ENCODE measurements at places on chromosomes 12 and 14.

GRCh38 chr12:101490286-101490920, 15.3 kb downstream of the SPIC start:
- no peak for DNase-seq
- peaks cover 7% of the 10 kb centered on the region for H3K4me1 ChIP-seq
- H3K36me3 ChIP-seq = no peaks in the 10 kb centered on the region
- no peak overlapping the region for H3K27ac ChIP-seq
- H3K4me3 ChIP-seq = no peak overlapping the region

GRCh38 chr12:93090731-93091172, 161.7 kb upstream of the EEA1 start:
- peaks cover 13% of the 10 kb centered on the region for H3K36me3 ChIP-seq
- no peaks in the 10 kb centered on the region for H3K27me3 ChIP-seq
- peak overlapping the region; percentile 84 for H3K27ac ChIP-seq
- peak; percentile 77 for DNase-seq

DNA sequence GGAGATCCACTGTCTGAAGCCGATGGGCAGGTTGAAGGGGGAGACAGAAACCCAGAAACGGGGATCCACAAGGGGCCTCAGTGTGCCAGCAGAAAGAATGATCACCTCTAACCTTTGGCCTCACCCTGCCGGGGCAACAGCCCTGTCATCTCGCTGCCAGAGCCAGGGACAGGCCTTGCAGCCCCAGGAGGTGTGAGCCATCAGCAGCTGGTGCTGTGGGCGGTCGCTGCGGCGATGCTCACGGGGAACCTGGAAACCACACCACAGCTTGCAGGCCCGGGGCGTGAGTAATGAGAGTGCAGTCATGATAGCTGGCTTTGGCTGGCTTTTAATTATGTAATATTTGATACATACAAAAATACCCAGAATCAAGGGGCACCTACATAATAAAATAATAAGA, 4.7 kb upstream of the TTC7B start:
- no peak overlapping the region for H3K4me3 ChIP-seq
- no peak overlapping the region for H3K27ac ChIP-seq
- peak; percentile 43 for DNase-seq
- H3K36me3 ChIP-seq = peaks cover 10% of the 10 kb centered on the region
- peaks cover 15% of the 10 kb centered on the region for H3K27me3 ChIP-seq

DNA sequence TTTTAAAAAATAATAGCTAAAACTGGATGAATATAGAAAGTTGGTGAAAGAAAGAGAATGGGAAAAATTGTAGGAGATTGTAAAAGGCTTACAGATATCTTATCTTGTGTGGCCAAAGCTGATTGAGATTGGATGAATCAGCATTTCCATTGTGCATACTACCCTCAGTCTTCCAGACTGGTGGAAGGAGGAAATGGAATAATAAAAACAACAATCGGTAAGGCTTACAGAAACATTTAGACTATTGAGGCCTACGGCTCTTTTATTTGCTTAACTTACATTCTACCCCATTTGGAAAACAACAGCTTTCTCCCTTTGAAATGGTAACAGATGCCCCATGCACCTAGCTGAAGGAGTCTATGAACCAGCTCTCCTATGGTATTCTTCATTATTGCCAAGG, 129.8 kb downstream of the PTPRB start:
- H3K4me3 ChIP-seq = no peak overlapping the region
- H3K36me3 ChIP-seq = no peaks in the 10 kb centered on the region
- no peak overlapping the region for H3K27ac ChIP-seq
- no peaks in the 10 kb centered on the region for H3K27me3 ChIP-seq
- no peak for DNase-seq
- H3K4me1 ChIP-seq = no peaks in the 10 kb centered on the region

DNA sequence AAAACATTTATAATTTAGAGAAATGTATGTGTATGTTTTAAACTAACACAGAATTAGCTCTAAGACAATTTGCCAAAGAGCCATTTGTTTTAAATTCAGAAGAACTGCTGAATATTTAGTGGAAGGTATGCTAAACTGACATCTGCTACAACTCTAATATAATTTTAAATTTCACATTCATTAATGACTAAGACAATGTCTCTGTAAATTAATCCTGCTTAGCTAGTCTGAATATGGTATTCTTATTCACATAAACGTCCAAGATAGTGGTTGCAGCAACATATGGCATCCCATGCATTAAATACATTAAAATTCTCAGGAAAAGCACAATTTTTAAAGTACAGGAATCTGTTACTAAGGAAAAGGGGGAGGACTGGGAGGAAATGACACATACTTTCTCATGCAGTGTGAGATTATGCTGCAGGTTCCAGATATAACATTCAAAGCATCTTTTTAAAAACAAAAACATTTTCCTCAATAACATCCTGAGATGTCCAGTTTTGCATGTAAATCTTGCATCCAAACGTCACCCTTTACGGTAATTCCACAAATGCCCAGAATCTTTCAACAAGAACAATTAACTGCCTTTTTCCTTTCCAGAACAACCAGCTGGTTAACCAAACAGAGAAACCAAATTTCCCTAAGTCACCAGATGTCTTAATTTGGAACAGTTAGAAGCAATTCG, 26.9 kb downstream of the WDR89 start:
- H3K27me3 ChIP-seq = no peaks in the 10 kb centered on the region
- H3K4me3 ChIP-seq = peak overlapping the region; percentile 66
- peak; percentile 18 for DNase-seq
- H3K4me1 ChIP-seq = peaks cover 36% of the 10 kb centered on the region
- peak overlapping the region; percentile 68 for H3K27ac ChIP-seq

DNA sequence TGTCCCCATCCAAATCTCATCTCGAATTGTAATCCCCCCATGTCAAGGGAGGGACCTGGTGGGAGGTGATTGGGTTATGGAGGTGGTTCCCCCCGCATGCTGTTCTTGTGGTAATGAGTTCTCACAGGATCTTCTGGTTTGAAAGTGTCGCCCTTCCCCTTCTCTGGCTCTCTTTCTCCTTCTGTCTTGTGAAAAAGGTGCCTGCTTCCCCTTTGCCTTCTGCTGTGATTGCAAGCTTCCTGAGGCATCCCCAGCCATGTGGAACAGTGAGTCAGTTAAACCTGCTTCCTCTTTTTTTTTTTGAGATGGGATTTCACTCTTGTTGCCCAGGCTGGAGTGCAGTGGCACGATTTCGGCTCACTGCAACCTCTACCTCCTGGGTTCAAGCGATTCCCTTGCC, 104.0 kb downstream of the CCDC91 start:
- peaks cover 12% of the 10 kb centered on the region for H3K36me3 ChIP-seq
- DNase-seq = no peak
- no peaks in the 10 kb centered on the region for H3K4me1 ChIP-seq
- peaks cover 3% of the 10 kb centered on the region for H3K27me3 ChIP-seq
- H3K4me3 ChIP-seq = no peak overlapping the region
- no peak overlapping the region for H3K27ac ChIP-seq

GRCh38 chr12:25787701-25788100, 170.8 kb upstream of the RASSF8 start:
- peaks cover 14% of the 10 kb centered on the region for H3K4me1 ChIP-seq
- no peak overlapping the region for H3K27ac ChIP-seq
- no peaks in the 10 kb centered on the region for H3K36me3 ChIP-seq
- H3K4me3 ChIP-seq = no peak overlapping the region

DNA sequence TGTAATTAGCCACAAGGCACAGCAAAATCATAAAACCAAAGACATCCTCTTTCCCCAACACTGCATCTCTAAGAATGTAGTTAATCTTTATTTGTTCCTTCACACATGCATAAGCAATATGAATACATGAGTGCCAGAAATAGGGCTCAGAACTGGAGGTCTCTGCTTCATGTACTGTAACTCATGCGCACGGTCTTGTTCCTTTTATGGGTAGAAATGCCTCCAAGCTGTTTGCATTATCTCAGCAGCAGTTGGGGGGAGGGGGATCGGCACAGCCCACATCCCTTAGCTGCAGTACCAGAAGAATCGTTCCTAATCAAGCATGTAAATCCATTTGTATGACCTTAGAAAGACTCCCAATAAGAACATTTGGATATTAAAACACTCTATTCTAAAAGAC, 20.0 kb downstream of the RHOJ start:
- no peak overlapping the region for H3K4me3 ChIP-seq
- peaks cover 18% of the 10 kb centered on the region for H3K4me1 ChIP-seq
- H3K27me3 ChIP-seq = no peaks in the 10 kb centered on the region
- DNase-seq = no peak

- H3K4me3 ChIP-seq = no peak overlapping the region
- no peak overlapping the region for H3K27ac ChIP-seq
- H3K27me3 ChIP-seq = no peaks in the 10 kb centered on the region
- no peaks in the 10 kb centered on the region for H3K36me3 ChIP-seq
- DNase-seq = no peak
- no peaks in the 10 kb centered on the region for H3K4me1 ChIP-seq
Observed at GRCh38 chr12:128570191-128571065, 253.3 kb downstream of the SLC15A4 start.

GRCh38 chr12:62629971-62630739, 163.5 kb downstream of the MON2 start:
- H3K27me3 ChIP-seq = no peaks in the 10 kb centered on the region
- no peak overlapping the region for H3K27ac ChIP-seq
- no peak for DNase-seq
- no peaks in the 10 kb centered on the region for H3K36me3 ChIP-seq
- no peak overlapping the region for H3K4me3 ChIP-seq
- peaks cover 35% of the 10 kb centered on the region for H3K4me1 ChIP-seq

GRCh38 chr14:85075694-85076476, 454.1 kb upstream of the FLRT2 start:
- no peak overlapping the region for H3K4me3 ChIP-seq
- no peak overlapping the region for H3K27ac ChIP-seq
- 0 out of 2 replicates have a peak, but pooled peaks cover 5% of the 10 kb centered on the region for H3K27me3 ChIP-seq
- H3K36me3 ChIP-seq = no peaks in the 10 kb centered on the region
- DNase-seq = no peak
- H3K4me1 ChIP-seq = no peaks in the 10 kb centered on the region

DNA sequence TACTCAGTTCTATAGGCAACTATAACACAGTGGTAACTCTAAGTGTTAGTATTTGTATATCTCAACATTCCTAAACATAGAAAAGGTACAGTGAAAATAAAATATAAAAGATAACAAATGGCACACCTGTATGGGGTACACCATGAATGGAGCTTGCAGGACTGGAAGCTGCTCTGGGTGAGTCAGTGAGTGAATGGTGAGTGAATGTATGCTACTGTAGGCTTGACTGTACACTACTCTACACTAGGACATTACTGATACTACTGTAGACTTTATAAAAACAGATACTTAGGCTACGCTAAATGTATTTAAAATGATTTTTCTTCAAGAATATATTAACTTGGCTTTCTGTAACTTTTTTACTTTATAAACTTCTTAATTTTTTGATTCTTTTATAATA, 25.5 kb downstream of the TEAD4 start:
- H3K4me3 ChIP-seq = no peak overlapping the region
- no peak overlapping the region for H3K27ac ChIP-seq
- peaks cover 10% of the 10 kb centered on the region for H3K4me1 ChIP-seq

DNA sequence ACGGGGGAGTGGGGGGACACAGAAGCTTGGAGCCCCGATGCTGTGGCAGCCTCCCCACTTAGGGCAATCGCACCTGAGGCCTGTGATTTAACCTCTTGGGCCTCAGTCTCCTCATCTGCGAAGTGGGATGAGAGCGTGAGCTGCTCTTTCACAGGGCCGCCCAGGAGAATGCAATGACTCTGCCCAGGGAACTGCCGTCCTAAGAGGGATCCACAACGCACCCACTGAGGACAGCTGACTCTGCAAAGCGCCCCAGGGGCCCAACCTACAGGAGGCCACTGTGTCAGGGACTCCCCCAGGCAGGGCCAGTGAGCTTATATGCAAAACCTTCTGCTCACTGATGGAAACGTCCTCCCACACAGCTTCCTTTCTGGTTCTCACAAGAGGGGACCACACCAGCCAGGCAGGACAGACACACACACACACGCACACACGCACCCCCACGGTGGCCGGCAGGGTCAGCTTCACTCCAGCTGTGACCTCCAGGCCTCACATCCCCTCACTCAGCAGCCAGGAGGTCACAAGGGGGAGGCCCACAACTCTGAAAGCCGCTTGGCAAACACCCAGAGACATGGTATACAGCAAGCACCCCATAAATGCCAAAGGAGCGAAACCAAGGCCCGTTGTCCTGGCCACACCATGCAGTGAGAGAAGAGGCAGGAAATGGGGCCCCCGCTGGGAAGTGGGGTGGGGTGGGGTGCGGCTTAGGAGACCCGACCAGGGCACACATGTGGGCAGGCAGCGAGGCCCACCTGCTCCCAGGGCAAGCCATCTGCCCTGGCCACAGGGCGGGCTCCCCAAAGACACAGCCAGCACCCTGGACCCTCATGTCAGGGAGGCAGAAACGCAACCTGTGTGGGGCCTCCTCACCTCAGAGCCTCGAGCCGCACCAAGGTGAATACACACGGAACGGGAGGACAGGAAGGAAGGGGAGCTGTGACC, 73.3 kb downstream of the NCOR2 start:
- H3K4me1 ChIP-seq = peaks cover 25% of the 10 kb centered on the region
- no peak overlapping the region for H3K4me3 ChIP-seq
- no peak overlapping the region for H3K27ac ChIP-seq

GRCh38 chr14:100561005-100561404, 26.2 kb downstream of the BEGAIN start:
- no peak for DNase-seq
- no peak overlapping the region for H3K4me3 ChIP-seq
- no peaks in the 10 kb centered on the region for H3K4me1 ChIP-seq
- H3K36me3 ChIP-seq = no peaks in the 10 kb centered on the region
- H3K27me3 ChIP-seq = peaks cover 49% of the 10 kb centered on the region
- H3K27ac ChIP-seq = no peak overlapping the region

GRCh38 chr14:79411403-79412174, 799.7 kb downstream of the DIO2 start:
- no peak for DNase-seq
- no peak overlapping the region for H3K27ac ChIP-seq
- H3K27me3 ChIP-seq = no peaks in the 10 kb centered on the region
- H3K36me3 ChIP-seq = 0 out of 2 replicates have a peak, but pooled peaks cover 3% of the 10 kb centered on the region
- H3K4me3 ChIP-seq = no peak overlapping the region
- no peaks in the 10 kb centered on the region for H3K4me1 ChIP-seq

DNA sequence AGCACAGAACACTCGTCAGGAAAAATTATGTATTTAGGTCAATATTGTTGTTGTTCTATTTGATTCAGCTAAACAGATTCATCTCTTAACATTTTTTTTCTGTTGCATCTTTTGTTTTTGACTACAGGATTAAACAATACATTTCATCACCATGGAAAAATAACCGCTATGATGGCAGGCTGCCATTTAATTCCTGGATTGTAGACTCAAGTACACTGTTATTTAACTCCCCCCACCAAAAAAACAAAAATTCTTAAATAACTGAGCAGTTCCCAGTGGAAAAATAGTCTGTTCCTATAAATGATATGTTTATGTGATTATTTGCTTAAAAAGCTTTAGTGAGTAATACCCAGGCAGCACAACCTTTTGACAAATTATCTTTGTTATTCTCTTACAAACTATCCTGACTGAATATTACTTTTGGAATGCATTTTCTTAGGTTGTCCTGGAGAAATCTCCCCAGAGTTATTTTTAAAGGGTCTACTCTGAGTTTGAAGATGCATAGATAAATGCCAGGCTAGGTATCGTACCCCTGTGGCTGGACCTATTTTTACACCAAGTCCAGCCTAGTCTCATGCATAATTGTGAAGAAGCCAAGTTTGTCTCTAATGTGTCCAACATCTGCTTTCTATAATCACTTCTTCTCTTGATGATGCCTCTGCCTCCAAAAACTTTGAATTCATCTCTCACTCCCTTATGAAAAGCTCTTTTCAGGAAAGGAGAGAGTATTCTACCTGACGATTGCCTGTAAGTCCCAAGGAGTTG, 3.7 kb downstream of the KERA start:
- H3K27ac ChIP-seq = peak overlapping the region; percentile 37
- DNase-seq = peak; percentile 78
- H3K4me3 ChIP-seq = no peak overlapping the region
- no peaks in the 10 kb centered on the region for H3K36me3 ChIP-seq
- peaks cover 11% of the 10 kb centered on the region for H3K4me1 ChIP-seq

- no peaks in the 10 kb centered on the region for H3K27me3 ChIP-seq
- DNase-seq = no peak
- H3K27ac ChIP-seq = no peak overlapping the region
- no peaks in the 10 kb centered on the region for H3K36me3 ChIP-seq
Observed at GRCh38 chr12:84315926-84316325, 596.7 kb downstream of the SLC6A15 start.
